ENCODE measurements at places on chromosomes 12 and 14.

DNA sequence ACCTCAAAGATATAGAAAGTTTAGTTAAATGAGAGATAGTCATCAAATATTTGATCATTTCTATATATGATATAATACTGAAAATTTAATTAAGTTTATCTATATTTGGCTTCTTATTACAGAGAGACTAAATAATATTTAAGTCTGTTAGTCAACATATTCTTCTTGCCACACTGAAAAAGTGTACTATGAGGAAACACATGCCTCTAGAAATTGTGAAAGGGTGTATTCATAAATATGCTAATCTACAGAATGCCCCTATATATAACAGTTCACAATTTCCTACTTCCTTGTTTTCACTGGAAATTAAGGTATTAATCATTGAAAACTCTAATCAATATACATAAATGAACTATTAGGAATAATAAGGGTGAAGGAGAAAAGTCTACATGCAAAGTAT lies 31.4 kb upstream of the ETV6 start:
- DNase-seq, result no peak

GRCh38 chr12:127570387-127570786 lies 696.6 kb upstream of the TMEM132C start:
- DNase-seq, result no peak

DNA sequence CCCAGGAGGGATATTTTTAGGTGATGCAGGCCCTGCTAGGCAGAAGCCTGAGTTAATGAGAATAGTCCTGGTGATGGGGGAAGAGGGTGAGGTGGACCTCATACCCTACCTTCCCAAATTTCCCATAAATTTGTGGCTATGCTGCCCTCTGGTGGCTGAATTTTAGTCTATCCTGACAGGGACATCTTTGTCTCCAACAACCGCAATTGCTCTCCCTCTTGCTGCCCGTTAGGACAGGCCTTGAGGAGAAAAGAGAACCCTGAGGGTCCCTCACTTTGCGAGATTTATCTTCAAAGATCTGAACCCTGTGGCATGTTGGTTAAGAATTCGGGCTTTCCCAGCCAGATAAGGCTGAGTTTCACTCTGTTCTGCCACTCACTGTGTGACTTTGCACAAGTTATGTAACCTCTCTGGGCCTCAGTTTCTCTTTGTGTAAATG lies 9.8 kb upstream of the ZNF385A start:
- DNase-seq, result peak; percentile 54

- DNase-seq, result no peak
These were observed 11.6 kb downstream of the HIP1R start for GRCh38 chr12:122846622-122847515.

DNA sequence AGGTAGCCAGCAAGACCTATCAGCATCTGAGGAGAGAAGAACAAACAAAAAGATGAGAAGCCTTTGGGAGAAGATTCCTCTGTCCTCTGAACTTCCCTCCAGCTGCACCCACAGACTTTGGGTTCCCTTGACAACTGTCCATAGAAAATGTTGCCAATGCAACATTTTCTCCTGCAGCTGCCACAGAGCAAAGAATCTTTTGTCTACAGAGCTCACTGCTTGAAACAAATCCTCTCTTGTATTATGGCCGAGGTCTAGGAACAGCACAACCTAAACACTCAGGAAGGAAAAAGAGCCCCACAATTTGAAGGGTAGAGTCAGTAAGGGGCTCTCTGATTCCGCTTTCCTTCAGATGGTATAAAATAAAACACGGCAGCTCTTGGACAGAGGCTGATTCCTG lies 14.3 kb downstream of the POMT2 start:
- no peak for DNase-seq

GRCh38 chr12:12839873-12840579 lies 26.9 kb downstream of the DDX47 start:
- DNase-seq, result no peak

GRCh38 chr12:20220339-20220738 lies 148.0 kb upstream of the PDE3A start:
- no peak for DNase-seq

- DNase-seq, result no peak
These were observed 27.6 kb upstream of the GALNT16 start for GRCh38 chr14:69232388-69232787.

- peak; percentile 76 for DNase-seq
These were observed 34.7 kb downstream of the CCDC92 start for GRCh38 chr12:123937707-123938591.

DNA sequence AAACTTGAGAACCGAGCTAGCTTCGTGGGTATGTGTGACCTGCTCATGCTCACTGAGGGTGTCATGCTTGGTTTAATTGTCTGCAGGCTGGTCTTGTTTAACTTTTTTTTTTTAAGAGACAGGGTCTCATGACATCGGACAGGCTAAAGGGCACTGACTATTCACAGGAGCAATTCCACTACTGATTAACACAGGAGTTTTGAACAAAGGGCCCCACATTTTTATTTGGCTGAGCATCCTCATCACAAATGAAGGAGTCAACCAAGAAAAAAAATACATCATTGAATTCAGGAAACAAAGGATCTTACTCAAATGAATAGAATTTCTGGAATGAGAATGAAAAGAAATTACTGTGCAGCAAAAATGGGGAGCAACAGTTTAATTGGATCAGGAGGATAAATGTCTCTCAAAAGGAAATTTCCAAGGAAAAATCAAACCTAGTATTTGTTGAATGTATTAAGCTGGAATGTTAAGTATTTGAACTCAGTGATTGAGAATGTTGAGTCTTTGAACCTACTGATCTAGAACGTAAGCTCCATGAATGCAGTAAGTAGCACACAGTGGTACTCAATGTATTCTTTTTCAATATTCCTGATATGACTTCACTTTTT lies 20.8 kb upstream of the PYROXD1 start:
- DNase-seq, result no peak

- DNase-seq, result no peak
These were observed 39.8 kb upstream of the NRXN3 start for GRCh38 chr14:78130356-78130755.

DNA sequence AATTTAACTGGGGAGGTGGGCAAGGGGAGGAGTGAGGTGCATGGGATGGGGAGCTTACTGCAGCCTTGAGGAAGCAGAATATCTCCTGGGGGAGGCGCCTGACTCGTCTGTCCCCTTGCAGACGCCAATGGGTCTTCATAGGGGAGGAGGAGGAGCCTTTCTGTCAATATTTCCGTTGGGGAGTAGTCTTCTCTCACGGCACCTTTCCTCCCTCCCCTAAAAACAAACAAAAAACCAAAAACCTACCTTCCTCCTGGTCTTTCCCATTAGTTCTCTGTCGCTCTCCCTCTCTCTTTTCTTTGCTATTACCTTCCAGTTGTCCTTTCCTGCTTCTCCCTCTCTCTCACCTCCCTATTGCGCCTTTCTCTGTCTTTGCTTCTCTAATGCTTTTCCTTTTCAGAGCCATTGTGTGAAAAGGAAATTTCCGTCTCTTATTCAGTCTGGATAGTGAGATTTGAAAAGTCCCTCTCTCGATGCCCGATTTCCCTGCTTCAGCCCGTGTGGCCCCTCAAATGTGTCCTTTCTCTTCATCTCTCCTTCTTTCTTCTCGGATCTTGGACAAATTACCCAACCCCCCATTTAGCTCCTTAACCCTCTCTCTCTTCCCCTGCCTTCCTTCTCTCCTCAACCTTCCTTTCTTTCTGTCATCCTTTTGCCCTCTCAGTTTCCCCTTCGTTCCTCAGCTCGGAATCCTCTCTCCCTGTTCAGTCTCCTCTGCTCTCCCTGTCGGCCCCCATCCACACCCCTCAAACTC lies 5.9 kb downstream of the GPR84 start:
- DNase-seq, result peak; percentile 77

DNA sequence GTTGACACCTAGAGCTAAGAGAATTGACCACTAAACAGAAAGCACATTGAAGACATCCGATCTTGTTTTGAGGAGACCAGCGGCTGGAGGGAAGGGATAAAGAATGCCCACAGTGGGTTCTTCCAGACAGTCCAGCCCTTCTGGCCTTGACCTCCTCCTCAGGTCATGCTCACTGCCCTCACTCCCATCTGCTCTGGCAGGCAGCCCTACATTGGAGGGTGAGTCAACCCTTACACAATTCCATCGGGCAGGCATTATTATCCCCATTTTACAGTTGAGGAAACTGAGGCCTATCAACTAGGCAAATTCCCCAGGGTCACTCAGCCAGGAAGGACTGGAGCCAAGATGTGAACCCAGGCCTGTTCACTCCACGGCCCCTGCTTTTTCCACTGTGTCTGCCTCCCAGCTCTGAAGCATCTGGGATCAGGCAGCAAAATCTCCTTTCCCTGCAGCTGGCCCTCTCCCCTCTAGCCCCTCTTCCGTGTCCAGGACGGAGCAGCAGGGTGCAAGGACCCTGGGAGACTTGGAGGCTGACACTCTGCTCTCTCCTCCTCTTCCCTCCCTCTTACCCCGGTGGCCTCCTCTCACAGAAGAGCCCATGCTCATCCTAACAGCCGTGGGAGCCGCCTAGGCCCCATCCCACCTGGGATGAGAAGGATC lies 5.3 kb downstream of the SCNN1A start:
- DNase-seq, result no peak

DNA sequence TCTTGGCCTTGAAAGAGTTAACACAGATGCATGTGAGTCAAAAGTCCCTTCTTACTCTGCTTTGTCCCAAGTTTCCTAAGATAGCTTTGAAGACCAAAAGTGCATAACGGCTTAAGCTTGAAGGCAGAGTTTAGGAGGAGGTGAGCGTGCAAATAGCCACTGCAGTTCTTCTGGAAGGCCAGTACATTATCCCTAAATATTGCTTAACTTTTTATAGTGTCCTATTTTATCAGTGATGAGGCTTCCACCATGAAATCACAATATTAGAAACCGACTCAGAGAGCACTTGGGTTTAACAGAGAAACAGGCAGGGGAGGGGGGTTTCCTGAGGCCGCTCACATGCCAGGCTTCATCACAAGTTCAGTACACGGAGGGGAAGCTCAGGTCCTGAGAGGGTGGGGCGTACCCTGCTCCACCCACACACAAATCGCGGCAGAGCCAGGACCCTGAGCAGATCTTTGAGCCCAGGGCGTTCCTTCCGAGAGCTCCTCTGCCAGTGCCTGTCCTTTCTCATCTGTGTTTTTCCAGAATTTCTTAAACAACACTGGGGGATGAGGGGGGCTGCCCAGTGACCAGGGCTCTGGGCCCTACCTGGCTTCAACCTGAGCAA lies 26.8 kb upstream of the BDKRB2 start:
- DNase-seq, result no peak

DNA sequence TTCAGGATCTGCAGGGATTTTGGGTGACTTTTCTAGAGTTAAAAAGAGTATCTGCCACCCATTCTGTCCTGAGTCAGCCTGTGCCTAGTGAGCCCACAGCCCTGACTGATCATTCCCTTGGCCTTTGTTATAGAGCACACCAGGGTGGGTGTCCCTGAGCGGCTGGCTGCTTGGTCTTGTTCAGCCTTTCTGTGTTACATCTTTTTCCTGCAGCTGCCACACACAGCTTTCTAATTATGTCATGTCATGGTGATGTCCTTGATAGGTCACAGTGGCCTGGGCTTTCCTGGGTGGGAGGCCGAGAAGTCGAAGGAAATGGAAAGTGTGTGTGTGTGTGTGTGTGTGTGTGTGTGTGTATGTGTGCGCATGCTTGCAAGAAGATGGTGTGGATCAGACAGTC lies 293.2 kb upstream of the CRY1 start:
- no peak for DNase-seq

DNA sequence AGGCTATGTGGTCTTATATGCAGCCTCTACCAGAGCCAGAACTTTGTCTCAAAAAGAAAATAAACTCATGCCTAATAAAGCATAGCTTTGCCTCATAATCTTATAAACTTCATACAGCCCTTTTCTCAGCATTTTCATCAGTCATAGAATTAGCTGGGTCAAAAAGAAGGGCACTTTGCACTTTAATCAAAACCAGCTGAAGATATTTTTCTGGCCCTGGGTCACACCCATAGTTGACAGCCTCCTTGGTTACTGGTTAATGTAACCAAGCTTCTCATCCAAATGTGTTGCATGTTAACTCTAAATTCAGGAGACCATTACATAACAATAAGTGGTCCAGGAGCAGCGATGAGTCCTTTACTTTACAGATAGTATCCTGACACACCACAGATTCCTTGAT lies 558.2 kb downstream of the FLRT2 start:
- no peak for DNase-seq

- DNase-seq, result no peak
These were observed 1.1 kb downstream of the RPS26 start for GRCh38 chr12:56042843-56043242.

DNA sequence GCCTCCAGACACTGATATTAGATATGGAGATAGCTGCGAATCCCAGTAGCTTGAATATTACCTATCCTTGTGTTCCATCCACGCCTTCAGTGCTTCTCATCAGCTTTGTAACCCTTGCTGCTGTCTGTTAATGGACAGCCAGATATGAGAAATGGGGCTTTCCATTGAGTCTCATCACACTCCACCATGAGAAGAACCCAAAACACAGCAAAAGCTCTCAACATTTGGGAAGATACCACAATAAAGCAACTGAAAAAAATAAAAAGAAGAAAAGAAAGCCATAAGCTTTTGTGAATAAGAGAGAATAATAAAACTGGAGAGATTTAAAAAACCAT lies 225.4 kb downstream of the GALC start:
- DNase-seq, result no peak

DNA sequence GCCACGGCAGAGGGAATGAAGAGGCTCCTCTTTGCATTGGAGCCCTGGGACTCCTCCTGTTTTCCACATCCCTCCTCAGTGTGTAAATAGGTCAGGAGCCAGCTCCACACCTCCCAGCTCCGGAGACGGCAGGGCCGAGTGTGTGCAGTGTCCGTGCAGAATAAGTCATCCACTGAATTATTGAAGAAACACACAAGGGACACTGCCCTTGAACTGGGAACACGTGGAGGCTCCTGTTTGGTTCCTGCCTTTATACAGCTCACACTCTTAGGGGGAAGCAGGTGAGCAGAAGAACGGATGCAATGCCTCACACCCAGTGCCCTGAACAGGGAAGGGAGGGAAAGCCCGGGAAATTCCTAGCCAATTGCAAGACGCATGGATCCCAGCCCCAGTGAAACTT lies 10.4 kb upstream of the FZD10 start:
- no peak for DNase-seq

- DNase-seq, result no peak
These were observed 14.2 kb downstream of the FAIM2 start for GRCh38 chr12:49889361-49890095.
